ENCODE measurements at places on chromosomes 2 and 18. TPM values are rescaled to one million over a fixed set of nuclear protein-coding genes. Genes with fewer than 3 reads are reported as not detected.

GRCh38 chr2:234607691-234608090 lies 110.8 kb upstream of the ARL4C start:
- H3K36me3 ChIP-seq, result no peaks in the 10 kb centered on the region
- no peaks in the 10 kb centered on the region for H3K4me1 ChIP-seq
- H3K4me3 ChIP-seq, result no peak overlapping the region
- no peak overlapping the region for H3K27ac ChIP-seq
- no peak for DNase-seq
- H3K27me3 ChIP-seq, result no peaks in the 10 kb centered on the region

DNA sequence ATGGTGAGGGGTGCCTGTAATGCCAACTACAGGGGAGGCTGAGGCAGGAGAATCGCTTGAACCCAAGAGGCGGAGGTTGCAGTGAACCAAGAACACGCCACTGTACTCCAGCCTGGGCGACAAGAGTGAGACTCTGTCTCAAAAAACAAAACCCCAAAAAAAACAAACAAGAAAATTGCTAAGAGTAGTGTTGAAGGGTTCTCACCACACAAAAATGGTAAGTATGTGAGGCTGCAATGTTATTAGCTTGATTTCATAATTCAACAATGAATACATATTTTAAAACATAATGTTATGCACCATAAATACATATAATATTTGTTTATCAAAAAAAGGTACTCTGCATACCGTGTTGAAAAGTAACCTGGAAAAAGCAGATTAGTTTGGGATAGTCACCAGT lies 45.8 kb downstream of the PSMG2 start:
- DNase-seq, result no peak
- H3K27ac ChIP-seq, result no peak overlapping the region

DNA sequence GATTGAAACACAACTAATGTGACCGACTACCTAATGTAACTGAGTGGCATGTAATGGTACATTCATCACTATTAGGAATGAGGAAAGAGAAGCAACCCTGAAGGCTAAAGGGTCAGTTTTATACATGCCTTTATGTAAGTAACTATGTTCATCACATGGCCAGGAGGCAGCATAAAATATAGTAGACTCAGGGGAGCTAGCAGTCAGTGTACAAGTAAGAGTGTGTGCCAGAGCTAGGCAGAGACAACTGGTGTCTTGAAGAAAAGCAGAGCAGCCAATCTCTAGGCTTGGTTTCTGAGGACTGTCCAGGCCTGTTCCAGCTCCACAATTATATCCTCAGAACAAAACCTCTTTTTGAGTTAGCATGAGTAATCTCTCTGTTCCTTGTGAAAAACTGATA lies 18.1 kb downstream of the SMAD2 start:
- peak overlapping the region; percentile 31 for H3K27ac ChIP-seq
- no peak for DNase-seq
- peaks cover under 1% of the 10 kb centered on the region for H3K36me3 ChIP-seq
- peaks cover 27% of the 10 kb centered on the region for H3K4me1 ChIP-seq
- H3K27me3 ChIP-seq, result no peaks in the 10 kb centered on the region

DNA sequence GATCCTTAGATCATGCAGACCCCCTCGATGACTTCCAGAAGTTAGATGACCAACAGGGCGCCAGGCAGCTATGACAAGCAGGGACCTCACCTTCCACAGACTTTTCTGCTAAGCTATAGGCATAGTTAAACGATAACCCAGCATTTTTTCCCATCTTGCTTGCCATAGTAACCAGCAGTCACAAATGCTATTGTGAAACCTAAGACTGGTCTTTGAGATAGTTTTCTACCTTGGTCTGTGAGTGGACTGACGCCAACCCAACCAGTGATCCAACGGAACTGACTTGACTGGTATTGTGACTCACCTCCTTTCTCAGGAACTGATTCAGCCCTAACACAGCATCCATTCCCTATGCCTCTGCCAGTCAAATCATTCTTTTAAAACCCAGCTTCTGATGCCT lies 361.2 kb downstream of the LRRTM4 start:
- DNase-seq, result no peak
- H3K36me3 ChIP-seq, result no peaks in the 10 kb centered on the region
- H3K27ac ChIP-seq, result no peak overlapping the region
- no peaks in the 10 kb centered on the region for H3K4me1 ChIP-seq
- H3K4me3 ChIP-seq, result no peak overlapping the region

GRCh38 chr18:55214534-55214933 lies 255.3 kb upstream of the CCDC68 start:
- DNase-seq, result no peak
- H3K36me3 ChIP-seq, result no peaks in the 10 kb centered on the region
- H3K4me1 ChIP-seq, result no peaks in the 10 kb centered on the region
- H3K4me3 ChIP-seq, result no peak overlapping the region

DNA sequence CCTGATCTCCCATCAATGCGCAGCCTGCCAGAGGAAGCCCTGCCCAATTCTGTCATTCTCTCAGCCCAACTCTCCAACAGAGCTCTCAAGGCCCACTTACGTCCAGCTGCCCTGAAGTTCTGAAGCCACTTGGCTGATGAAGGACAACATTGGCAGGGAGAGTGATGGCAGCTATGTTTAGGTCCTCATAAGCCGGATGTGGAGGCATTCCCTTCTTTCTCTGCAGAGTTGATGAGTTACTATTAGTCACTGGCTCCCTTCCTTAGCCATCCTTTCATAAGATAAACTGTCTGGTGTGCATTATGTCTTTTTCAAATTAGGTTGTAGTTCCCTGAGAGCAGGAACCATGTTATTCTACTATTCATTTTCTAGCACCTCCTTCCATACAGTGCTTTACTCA lies 22.5 kb upstream of the TACR1 start:
- no peaks in the 10 kb centered on the region for H3K36me3 ChIP-seq

DNA sequence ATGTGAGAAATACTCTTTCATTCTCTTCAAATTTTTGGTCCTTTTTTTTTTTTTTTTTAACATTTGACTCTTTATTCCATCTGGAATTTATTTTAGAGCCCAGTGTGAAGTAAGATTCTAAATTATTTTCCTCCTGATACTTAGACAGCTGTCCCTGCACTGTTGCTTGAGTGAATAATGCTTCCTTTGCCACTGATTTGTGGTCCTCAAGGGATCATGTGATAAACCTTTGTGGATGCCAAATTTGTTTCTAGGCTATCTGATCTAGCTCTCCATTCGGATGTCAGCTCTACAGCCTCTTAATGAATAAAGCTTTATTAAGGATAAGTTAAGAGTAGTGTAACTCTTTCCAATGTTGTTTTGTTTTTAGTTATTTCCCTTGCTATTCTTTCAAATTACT lies 142.3 kb downstream of the SMAD7 start:
- H3K4me3 ChIP-seq, result no peak overlapping the region
- peaks cover 2% of the 10 kb centered on the region for H3K4me1 ChIP-seq
- no peak for DNase-seq
- H3K36me3 ChIP-seq, result peaks cover 11% of the 10 kb centered on the region

DNA sequence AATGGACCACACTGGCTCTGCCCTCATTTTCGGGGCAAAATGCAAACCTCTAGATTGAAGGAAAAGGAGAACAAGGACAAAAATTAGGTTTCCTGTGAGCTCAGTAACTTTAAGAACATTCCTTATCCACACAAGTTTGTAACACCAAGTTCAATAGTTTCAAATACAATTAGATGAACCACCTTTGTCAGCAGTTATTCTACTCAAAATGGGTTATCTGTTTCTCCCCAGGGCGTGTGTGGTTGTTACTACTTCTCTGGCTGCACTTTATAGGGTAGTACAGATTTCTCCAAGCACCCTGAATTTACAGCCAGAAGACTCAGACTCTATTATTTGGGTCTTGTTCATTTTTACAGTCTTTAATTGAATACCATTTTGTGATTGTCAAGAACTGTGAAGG lies 45.0 kb upstream of the TANK start:
- H3K27me3 ChIP-seq, result no peaks in the 10 kb centered on the region
- H3K4me3 ChIP-seq, result no peak overlapping the region
- H3K4me1 ChIP-seq, result no peaks in the 10 kb centered on the region
- H3K27ac ChIP-seq, result no peak overlapping the region

GRCh38 chr18:34222307-34223163 lies 2.2 kb downstream of the NOL4 start:
- DNase-seq, result no peak
- no peaks in the 10 kb centered on the region for H3K36me3 ChIP-seq
- H3K4me1 ChIP-seq, result peaks cover 3% of the 10 kb centered on the region
- no peak overlapping the region for H3K27ac ChIP-seq
- H3K4me3 ChIP-seq, result peak overlapping the region; percentile 46
- peaks cover 37% of the 10 kb centered on the region for H3K27me3 ChIP-seq

GRCh38 chr2:180196419-180196977 lies 189.4 kb upstream of the CWC22 start:
- no peaks in the 10 kb centered on the region for H3K27me3 ChIP-seq
- H3K4me1 ChIP-seq, result no peaks in the 10 kb centered on the region
- no peak overlapping the region for H3K27ac ChIP-seq

DNA sequence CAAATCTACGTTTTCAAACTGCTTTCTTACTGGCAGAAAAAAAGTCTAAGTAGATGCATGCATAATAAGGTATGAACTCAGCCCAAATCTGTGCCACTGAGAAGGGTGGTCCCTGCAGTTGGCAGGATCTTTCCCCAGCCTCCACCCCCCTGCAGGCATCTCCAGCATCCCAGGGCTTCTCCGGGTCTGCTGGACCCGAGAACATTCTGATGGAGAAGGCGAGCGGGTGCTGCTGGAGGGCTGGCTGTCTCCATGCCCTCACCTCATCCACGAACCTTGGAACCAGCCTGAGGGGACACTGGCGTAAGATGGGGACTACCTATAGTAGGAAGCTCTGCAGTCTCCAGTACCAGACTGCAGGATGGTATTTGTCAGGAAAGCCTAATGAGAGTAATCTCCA lies 198.9 kb downstream of the HDAC4 start:
- H3K36me3 ChIP-seq, result no peaks in the 10 kb centered on the region
- DNase-seq, result no peak
- H3K4me3 ChIP-seq, result no peak overlapping the region
- H3K27ac ChIP-seq, result no peak overlapping the region
- no peaks in the 10 kb centered on the region for H3K27me3 ChIP-seq
- peaks cover 7% of the 10 kb centered on the region for H3K4me1 ChIP-seq

- H3K4me1 ChIP-seq, result peaks cover 63% of the 10 kb centered on the region
- DNase-seq, result no peak
- peak overlapping the region; percentile 4 for H3K27ac ChIP-seq
- no peak overlapping the region for H3K4me3 ChIP-seq
Observed at GRCh38 chr2:160399880-160400279, 93.7 kb downstream of the RBMS1 start.

DNA sequence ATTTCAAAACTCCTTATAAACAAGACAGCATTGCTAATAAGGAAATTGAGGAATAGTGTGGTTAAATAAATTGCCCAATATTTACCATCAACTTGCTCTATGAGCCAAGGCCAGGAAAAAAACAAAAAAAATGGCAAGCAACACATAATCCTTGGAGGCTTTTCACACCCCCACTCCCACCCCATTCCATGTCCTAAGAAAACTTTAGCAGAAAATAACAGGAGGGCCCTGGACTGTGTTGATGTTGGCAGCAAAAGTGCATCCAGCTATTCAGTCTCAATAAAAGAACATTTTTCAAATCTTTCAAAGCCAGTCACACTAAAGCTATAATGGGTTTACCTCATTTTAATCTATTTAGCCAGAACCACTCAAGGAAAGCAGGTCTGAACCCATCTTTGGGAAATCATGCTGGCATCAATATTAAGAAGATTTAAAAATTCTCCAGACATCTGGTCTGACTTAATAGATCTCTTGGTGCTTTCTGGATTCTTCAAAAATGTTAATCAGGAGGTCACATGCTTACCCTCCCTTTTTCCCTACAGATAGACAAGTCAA lies 34.6 kb upstream of the STK17B start:
- no peaks in the 10 kb centered on the region for H3K36me3 ChIP-seq
- H3K4me3 ChIP-seq, result no peak overlapping the region
- no peak overlapping the region for H3K27ac ChIP-seq

GRCh38 chr2:26573241-26573925 lies 67.8 kb downstream of the CIB4 start:
- no peaks in the 10 kb centered on the region for H3K36me3 ChIP-seq
- H3K4me1 ChIP-seq, result peaks cover 11% of the 10 kb centered on the region
- no peak overlapping the region for H3K27ac ChIP-seq
- H3K4me3 ChIP-seq, result no peak overlapping the region
- H3K27me3 ChIP-seq, result peaks cover 44% of the 10 kb centered on the region

- H3K36me3 ChIP-seq, result no peaks in the 10 kb centered on the region
- DNase-seq, result peak; percentile 21
- no peak overlapping the region for H3K27ac ChIP-seq
- peaks cover 5% of the 10 kb centered on the region for H3K4me1 ChIP-seq
- H3K27me3 ChIP-seq, result no peaks in the 10 kb centered on the region
- no peak overlapping the region for H3K4me3 ChIP-seq
Observed at GRCh38 chr2:39932198-39932597, 153.1 kb upstream of the THUMPD2 start.

GRCh38 chr2:154664248-154664647 lies 34.2 kb upstream of the KCNJ3 start:
- no peaks in the 10 kb centered on the region for H3K36me3 ChIP-seq
- no peak for DNase-seq
- H3K27me3 ChIP-seq, result no peaks in the 10 kb centered on the region
- H3K4me3 ChIP-seq, result no peak overlapping the region

GRCh38 chr18:11488175-11488574 lies 121.2 kb upstream of the SLC35G4 start:
- DNase-seq, result peak; percentile 50
- H3K4me3 ChIP-seq, result no peak overlapping the region
- no peaks in the 10 kb centered on the region for H3K27me3 ChIP-seq
- H3K36me3 ChIP-seq, result no peaks in the 10 kb centered on the region

- H3K27me3 ChIP-seq, result no peaks in the 10 kb centered on the region
- H3K4me1 ChIP-seq, result no peaks in the 10 kb centered on the region
- no peaks in the 10 kb centered on the region for H3K36me3 ChIP-seq
- H3K27ac ChIP-seq, result no peak overlapping the region
Observed at GRCh38 chr2:199339891-199340605, 117.7 kb downstream of the SATB2 start.

DNA sequence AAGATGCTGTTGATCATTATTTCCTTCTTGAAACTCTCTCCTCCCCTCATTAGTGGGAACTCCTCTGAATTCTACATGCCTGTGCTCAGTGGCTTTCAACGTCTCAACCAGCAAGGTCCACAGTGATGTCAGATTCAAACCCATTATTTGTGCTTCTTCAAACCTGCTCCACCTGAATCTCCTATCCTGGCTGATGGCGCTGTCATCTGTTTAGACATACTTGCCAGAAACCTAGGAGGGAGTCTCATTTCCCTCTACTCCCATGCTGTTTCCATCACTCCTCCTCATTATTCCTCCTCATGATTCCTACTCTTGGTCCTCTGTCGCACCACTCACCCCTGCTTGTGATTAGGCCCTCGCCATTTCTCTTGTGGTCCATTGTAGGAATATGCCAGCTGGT lies 2.9 kb upstream of the LPIN2 start:
- no peaks in the 10 kb centered on the region for H3K36me3 ChIP-seq
- no peak overlapping the region for H3K27ac ChIP-seq
- no peaks in the 10 kb centered on the region for H3K27me3 ChIP-seq
- no peak overlapping the region for H3K4me3 ChIP-seq
- H3K4me1 ChIP-seq, result peaks cover 18% of the 10 kb centered on the region

- no peak overlapping the region for H3K27ac ChIP-seq
- no peaks in the 10 kb centered on the region for H3K36me3 ChIP-seq
- no peaks in the 10 kb centered on the region for H3K27me3 ChIP-seq
- H3K4me3 ChIP-seq, result no peak overlapping the region
- DNase-seq, result no peak
Observed at GRCh38 chr18:61129001-61129400, 204.2 kb upstream of the CDH20 start.

The ATP8B1 gene
- polyA plus RNA-seq, result 14.6 TPM

The RUFY4 gene
- not detected for polyA plus RNA-seq

The IL36A gene
- polyA plus RNA-seq, result not detected

The EPHA4 gene
- polyA plus RNA-seq, result 20.2 TPM

The SERPINB11 gene
- not detected for polyA plus RNA-seq

The NTSR2 gene
- not detected for polyA plus RNA-seq

The ALPI gene
- not detected for polyA plus RNA-seq

The B3GNT7 gene
- polyA plus RNA-seq, result not detected

All from keratinocyte (primary cell).